GDM1 (cell line): ENCODE measurements at places on chromosomes 7 and 10.

DNA sequence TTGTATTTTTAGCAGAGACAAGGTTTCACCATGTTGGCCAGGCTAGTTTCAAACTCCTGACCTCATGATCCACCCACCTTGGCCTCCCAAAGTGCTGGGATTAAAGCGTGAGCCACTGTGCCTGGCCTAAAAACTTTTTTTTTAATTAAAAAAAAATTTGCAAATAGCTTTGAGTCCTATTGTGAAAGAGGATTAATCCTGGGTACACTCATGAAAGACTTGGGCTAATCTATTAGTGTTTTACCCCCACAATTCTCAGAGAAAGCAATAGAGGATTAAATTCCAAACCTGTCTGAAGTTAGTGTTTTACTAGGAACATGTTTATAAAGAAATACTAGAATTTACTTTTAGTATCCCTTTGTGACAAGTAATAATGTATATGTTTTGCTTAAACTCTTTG, 76.9 kb upstream of the ITGB1 start:
- DNase-seq = no peak

GRCh38 chr10:72348282-72348681, 6.4 kb downstream of the DNAJB12 start:
- no peak for DNase-seq

DNA sequence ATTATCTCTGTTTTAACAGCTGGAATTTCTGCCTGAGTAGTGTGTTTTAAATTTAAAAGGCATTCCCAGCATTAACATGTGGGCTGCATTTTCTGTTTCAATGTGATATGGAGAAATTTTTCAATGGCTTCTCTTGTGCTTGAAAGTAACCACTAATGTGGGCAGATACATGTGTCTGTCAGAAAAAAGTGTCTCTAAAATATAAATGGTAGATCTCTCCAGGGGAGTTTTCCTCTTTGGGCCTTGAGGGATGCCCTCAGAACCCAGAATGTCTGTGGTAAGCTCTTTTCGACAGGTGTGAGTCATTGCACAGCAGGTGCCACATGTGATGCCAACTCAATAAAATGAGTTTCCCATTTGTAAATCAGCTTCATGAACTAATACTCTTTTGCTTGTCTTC, 221.1 kb downstream of the SEMA3E start:
- DNase-seq = no peak

- no peak for DNase-seq
Observed at GRCh38 chr7:121562259-121562658, 166.2 kb upstream of the FAM3C start.

- DNase-seq = no peak
Observed at GRCh38 chr10:93280699-93281366, 201.3 kb downstream of the MYOF start.
